ENCODE measurements at places on chromosomes 16 and 17. TPM values are rescaled to one million over a fixed set of nuclear protein-coding genes. Genes with fewer than 3 reads are reported as not detected.

The LDHD gene
- 14.4 TPM for total RNA-seq

DNA sequence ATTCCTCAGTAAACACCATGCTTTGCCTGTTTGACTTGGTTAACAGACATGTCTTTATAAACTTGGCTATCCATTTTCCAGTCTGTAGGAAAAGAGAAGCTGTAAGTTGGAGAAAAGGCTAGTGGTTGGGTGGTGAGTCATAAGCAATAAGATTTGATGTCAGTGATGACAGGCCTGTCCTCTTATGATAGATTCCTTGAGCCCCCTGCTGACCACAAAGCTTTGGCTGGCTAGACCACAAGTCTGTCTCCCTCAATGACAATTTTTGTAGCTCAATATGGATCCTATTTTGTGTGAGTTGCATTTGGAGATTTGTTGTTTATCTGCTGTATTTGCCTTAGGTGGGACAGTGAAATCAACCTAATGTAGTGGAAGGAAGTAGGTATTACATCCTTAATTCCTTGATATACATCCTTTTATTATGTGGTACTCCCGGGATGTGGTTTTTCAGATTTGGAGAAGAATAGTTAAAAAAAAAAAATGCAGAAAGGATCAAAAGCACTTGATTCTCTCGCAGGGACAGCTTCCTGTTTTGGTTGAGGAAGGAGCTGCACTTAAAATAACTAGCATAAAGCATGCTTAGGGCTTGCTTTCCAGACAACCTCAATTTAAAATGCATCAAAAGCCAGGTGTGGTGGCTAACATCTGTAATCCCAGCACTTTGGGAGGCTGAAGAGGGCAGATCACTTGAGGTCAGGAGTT lies 67.4 kb downstream of the SIAH1 start:
- DNase-seq: no peak

The C17orf58 gene
- 14.5 TPM for total RNA-seq

The KRT33A gene
- 0.50 TPM for total RNA-seq

The TBX2 gene
- total RNA-seq: 29.6 TPM

The KCNJ2 gene
- 1.1 TPM for total RNA-seq

GRCh38 chr17:74368341-74369081 lies 1.2 kb downstream of the GPR142 start:
- DNase-seq: peak; percentile 86

DNA sequence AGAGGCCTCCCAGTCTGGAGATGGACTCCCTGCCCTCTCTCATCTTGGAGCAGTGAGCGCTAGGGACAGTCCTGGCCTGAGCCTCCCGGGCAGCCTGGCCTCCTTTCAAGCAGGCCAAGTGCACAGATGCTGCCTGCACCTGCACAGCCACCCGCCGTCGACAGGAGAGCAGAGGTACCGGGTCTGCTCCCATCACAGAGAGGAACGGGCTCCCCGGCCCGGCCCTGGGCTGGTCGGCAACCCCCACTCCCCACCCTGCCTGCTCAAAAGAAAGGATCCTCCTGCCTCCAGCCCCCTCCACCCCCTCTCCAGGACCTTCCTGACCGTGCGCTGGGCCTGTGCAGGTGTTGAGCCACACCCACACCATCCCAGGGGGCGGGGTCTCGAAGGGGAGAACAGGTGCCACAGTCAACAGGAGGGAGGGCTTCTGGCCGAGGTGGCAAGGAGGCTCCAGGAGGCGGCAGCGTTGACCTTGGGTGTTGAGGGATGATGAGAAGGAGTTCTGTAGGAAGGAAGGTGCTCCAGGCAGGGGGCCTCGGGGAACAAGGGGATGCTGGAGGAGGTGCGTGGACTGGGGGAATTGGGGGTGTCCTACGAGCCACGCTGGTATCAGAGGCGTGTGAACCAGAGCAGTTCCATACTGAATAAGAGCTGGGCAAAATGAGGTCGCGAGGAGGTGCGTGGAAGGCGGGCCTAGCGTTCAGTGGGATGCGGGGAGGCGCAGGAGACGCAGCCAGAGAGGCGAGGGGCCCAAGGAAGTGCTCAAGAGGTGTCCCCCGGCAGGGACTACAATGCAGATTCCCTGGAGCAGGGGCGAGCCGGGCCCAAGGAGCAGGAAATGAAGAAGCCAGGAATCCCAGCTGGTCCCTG lies 967 bp upstream of the CDH15 start:
- no peak for DNase-seq

GRCh38 chr17:79695797-79696609 lies 34.7 kb upstream of the ENPP7 start:
- peak; percentile 60 for DNase-seq

DNA sequence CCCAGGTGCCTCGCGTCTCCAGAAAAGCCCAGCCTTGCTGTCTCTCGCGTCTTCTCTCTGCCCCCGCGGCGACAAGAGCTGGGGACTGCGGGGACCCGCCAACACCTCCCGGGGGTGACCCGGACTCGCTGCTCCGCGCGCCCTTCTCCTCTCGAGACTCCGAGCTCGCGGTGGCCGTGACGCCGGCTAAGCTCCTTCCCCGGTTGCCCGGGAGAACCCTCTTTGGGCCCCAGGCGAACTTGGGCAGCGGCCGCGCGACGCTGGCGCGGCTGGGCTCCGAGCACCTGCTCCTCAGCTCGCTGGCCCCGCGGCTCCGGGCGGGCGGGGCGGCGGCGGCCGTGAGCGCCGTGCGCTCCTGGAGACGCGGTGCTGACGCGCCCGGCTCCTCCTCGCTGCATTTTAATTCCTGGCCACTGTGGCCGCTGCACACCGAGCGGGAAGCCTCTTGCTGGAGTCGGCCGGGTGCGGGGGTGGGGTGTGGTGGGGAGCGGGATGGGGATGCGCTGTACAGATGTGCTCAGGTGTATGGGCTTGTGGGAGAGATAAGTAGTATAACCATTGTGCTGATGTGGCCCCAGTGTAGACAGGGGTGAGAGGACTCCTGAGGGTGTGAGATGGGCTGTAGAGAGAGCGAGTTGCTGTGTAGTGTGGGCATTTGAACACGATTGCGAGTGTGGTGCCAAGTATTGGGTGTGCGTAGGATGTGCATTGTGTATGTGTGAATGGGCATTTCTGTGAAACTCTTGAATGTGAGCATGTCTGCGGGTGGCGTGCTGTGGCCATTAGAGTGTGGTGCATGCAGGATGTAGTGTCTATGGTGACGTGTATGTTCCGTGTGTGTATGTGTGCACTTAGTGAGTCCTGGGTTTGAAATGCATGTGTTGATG lies at the start of gene ASIC2:
ASIC2 (minus strand) TSS at position 315 of the 887 bp plus-strand sequence.
- DNase-seq: peak; percentile 73

DNA sequence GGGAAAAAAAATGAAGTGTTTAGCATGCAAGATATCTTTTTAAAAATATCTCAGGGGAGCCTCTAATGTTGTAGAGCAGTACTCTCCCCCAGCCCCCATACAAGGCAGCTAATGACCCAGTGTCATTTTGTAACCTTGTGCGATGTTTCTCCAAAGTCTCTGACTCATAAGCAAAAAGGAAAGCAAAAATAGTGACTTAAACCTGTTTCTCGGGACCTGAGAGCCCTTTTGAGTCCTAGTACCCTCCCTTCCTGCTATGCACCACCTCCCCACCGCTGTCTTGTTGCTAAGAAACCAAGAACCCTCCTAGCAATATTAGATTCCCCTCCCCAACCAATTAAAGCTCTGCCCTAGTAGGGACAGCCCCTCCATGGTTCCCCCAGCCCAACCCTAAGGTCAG lies 2.8 kb downstream of the MYCBPAP start:
- no peak for DNase-seq

The NUDT7 gene
- 10.4 TPM for total RNA-seq

GRCh38 chr16:85689285-85689949 lies 663 bp upstream of the GINS2 start:
- DNase-seq: no peak

DNA sequence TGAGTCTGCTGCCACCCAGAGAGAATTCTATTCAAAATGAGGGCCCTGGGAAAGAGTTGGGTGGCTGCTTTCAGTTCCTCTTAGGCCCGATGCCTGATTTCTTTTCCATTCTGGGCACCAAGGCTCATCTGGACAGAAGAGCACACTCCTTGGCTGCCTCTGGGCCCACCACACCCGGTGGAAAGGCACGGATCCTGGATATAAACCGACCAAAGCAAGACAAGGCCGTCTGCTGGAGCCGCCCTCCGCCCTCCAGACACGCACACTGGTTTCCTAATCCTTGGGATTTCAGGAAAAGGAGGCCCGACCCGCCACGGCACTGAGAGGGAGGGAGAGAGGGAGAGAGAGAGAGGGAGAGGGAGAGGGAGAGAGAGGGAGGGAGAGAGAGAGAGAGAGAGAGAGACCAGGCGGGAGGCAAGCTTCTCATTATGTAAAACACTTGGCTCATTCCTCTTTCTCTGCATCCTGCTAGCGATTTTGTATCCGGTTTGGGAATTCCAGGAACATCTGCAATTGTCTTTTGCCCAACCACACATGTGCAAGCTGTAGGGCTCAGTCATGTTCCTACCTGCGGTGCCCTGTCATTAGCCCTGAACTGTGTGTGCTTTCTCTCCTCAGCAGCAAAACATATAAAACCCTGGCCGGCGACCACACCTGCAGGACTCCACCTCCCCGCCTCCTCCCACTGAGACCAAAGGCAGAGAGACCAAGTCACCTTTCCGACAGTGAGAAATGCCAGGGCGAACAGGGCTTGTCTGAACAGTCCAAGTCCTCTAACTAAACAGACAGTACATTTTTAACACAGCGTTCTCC lies 347.2 kb downstream of the SOX9 start:
- DNase-seq: peak; percentile 31

GRCh38 chr17:17402558-17402957 lies 74.2 kb upstream of the MED9 start:
- DNase-seq: no peak

GRCh38 chr16:49923411-49923810 lies 67.5 kb upstream of the ZNF423 start:
- DNase-seq: no peak

DNA sequence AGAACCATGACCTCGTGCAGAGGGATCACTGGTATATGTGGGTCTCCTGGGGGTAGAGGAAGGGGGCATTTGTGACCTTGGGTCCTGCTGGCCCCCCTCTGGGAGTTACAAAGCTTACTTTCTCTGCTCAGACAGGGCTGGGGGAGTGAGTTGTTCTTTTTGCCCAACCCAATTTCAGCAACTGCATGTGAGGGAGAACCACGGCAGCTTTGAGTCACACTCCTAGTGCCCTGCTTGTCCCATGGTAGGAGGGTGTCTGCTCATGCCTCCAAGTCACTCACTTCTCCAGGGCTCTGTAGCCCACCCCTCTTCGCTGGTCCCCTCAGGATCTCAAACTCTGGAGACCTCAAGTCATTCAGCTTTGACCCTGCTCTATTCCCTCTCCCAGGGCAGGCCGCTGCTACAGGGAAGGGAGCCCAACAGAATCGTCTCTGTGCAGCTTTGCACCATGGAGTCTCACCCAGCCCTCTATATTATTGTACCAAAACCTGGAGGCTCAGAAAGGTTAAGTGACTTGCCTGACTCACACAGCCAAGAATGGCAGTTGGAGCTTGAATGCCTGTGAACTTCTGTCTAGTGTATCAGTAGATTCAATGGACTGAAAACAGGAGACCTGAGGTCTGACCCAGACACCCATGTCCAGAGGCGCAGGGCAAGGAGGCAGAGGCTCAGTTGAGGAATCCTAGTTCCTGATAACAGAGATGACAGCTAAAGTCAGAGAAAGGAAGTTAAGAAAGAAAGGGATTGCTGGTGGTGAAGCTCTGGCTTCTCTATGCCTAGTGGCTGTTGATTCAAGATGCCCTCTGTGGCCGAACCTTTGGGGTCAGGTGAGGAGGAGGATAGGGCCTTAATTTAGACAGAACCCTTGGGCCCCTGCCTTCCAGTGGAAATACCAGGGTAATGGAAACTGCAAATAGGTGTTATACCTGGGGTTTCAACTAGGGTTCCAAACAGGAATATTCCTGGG lies 14.6 kb upstream of the ETV4 start:
- DNase-seq: no peak

DNA sequence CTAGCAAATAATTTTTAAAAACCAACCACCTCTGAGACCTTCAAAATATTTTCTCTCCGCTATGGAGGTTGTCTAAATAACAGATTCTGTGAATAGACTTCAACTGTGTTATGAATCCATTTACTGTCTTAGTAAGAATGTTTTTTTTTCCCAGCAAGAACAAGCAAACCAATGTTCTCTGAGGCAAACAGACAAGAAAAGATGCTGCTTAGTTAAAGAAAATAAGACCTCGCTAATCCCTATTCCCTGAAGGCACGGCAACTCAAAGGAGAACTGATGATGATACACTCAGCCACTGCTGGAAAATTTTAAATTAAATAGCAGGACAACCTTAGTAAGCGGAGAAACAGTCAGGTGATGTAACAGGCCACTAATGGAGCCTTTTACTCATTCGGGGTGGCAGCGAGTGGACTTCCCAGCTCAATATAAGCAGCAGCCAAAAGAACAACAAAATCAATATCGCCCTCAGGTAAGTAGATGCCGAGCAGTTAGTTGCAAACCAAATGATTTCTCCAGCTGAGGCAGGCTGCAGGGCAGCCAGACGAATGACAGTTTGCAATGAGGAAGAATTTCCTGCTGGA lies 81.8 kb downstream of the CPPED1 start:
- DNase-seq: no peak

DNA sequence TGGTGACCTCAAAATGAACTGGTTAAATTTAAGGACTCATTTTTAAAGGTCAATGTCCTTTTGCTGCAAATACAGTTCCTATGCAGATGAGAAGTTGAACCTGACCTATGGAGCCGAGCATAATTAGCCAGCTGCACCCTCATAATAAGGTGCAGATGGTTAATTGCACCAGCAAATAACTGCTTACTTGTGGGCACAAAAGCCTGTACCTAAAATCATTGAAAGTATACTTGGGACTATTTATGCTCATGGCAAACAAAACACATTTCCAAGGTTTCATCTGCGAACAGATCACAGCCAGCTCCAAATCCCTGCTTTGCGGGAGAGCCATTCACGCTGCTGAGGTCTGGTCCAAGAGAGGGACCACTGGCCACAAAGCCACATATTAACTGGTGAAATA lies 13.0 kb downstream of the HYDIN start:
- no peak for DNase-seq

The MMP2 gene
- total RNA-seq: 111 TPM

The KRT36 gene
- total RNA-seq: 0.24 TPM

GRCh38 chr17:65634533-65634932 lies 73.1 kb upstream of the AXIN2 start:
- DNase-seq: no peak

The TMEM94 gene
- 171 TPM for total RNA-seq

DNA sequence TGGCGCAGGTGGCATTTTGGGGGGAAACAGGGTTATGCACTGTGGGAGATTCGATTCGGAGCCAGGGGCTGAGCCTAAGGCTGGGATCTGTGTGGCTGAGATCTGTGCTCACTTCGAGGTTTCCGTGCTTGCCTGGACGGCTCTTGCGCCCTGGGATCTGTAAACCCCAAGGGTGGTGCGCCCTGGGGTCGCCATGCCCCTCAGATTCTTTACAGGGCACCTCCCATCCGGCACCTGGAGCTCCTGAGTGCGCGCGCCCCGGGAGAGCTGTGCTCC lies 377 bp downstream of the SLC13A5 start:
- DNase-seq: no peak

The TBC1D3B gene
- 10.8 TPM for total RNA-seq

DNA sequence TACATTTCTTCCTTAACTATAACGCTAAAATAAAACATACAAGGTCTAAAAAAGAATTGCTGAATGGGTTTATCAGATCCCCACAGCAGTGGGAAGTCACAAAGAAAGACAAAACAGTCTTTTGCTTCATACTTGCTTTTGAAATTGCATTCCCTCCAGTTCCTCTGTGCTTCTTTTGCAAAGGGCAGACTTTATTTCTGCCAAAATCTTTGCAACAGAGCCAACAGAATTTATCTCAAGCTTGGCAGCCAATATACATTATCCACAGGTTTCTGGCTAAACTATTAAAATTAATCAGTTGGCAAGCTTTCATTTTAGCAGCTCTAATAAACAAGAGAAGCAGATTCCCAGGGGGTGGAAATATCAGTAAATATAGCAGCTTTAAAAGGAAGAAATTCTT lies 378.9 kb upstream of the CA10 start:
- DNase-seq: no peak

GRCh38 chr16:3589441-3589921 lies 12.3 kb upstream of the NLRC3 start:
- no peak for DNase-seq
